ENCODE measurements at places on chromosomes 6 and 20.

DNA sequence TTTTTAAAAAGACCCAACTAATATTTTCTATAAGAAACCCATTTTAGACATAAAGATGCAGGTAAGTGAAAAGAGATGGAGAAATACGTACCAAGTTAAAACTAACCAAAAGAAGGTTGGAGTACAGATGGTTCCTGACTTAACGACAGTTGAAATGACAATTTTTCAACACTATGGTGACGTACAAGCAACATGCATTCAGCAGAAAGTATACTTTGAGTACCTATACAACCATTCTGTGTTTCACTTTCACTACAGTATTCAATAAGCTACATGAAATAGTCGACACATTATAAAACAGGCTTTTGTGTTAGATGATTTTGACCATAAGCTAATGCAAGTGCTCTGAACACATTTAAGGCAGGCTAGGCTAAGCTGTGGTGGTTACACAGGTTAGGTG, 228.9 kb downstream of the RNGTT start:
- no peak for DNase-seq

GRCh38 chr20:47984437-47984836, 199.2 kb upstream of the SULF2 start:
- DNase-seq = no peak

DNA sequence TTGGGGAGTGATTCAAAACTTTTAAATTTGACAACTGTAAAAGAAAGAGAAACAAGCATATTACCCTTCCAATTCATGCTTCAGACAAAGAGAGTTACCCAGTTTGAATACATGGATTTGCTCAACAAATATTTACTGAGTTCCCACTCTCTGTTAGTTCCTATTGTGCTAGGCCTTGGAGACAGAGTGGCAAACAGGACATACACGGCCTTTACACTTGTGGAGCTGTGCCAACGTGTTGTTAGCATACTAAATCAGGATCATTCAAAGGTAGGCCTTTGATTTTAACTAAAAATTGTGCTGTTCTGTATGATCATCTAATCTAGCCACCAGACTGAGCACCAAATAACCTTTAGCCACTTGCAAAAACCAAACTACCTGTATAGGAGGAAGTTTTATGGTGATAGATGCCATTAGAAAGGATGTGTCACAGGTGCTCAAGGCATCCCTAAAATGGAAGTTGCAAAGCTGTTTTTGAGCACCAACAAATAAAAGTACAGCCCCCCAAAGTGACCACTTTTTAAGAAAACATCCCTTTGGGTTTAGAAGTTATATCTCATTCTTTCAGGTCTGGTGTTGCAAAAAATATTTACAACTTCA, 84.5 kb downstream of the CHD6 start:
- no peak for DNase-seq

- no peak for DNase-seq
Observed at GRCh38 chr6:29734046-29735018, 11.1 kb downstream of the HLA-F start.

DNA sequence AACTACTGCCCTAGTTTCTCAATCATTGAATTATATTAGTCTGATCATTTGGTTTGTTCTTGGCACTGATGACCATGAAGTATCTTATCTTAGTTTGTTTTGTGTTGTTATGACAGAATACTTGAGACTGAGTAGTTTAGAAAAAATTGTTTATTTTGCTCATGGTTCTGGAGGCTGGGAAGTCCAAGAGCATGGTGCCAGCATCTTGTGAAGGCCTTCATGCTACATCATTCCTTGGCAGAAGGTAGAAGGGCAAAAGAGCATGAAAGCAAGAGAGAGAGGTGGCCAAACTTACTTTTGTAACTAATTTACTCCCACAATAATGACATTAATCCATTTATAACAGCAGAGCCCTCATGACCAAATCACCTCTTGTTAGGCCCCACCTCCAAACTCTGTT, 40.1 kb upstream of the ANKEF1 start:
- no peak for DNase-seq

- DNase-seq = peak; percentile 56
Observed at GRCh38 chr6:13795041-13795750, 19.2 kb downstream of the MCUR1 start.

DNA sequence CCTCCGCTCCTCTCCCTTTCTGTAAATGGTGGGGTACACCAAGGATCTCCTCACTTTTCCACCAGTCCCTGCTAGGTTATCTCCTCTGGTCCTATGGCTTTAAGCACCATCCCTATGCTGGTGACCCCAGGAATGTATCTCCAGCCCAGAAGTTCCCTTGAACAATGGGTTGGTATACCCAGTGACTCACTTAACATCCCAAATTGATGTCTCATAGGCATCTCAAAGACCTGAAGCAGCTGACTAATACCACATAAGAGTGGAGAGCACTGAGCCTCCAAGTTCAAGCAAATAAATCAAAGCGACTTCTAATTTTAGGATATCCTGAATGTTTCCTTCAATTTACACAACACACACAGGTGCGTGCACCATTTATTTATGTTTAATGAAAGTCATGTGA, 48.3 kb downstream of the ADGRF1 start:
- no peak for DNase-seq

- DNase-seq = no peak
Observed at GRCh38 chr20:32244150-32244823, 33.2 kb upstream of the KIF3B start.

DNA sequence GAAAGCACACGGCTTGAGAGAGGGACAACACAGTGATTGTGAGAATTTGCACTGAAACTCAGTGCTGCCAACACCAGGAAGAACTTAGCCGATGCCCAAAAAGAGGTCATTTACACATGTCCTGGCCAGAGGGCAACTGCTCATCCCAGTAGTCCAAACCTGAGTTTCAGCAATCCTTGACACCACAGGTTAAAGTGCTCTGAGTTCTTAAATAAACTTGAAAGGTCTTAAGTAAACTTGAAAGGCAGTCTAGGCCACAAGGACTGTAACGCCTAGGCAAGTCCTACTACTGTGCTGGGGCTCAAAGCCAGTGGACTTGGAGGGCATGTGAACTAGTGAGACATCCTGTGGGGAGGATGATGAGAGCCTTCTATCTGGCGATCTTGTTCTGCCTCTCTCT, 14.1 kb downstream of the SNX14 start:
- DNase-seq = no peak

GRCh38 chr6:43947860-43948259, 177.8 kb downstream of the VEGFA start:
- no peak for DNase-seq

GRCh38 chr20:1810572-1810925, 84.7 kb upstream of the SIRPA start:
- DNase-seq = no peak

DNA sequence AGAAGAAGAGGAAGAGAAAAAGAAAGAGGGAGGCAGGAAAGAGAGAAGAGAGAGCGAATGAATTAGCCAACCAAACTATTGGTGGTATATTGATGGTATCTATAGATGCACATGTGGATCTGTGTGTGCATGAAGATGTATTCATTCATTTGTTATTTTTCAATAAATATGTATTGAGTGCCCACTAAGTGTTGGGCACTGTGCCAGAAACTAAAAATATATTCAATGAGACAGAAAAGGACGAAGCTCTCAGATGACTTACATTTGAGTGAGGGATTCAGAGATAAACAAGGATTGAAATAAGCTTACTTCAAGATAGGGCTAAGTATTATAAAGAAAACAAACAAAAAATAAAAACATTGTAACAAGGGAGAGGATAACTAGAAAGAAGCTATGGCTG, 154.9 kb downstream of the TSHZ2 start:
- no peak for DNase-seq

DNA sequence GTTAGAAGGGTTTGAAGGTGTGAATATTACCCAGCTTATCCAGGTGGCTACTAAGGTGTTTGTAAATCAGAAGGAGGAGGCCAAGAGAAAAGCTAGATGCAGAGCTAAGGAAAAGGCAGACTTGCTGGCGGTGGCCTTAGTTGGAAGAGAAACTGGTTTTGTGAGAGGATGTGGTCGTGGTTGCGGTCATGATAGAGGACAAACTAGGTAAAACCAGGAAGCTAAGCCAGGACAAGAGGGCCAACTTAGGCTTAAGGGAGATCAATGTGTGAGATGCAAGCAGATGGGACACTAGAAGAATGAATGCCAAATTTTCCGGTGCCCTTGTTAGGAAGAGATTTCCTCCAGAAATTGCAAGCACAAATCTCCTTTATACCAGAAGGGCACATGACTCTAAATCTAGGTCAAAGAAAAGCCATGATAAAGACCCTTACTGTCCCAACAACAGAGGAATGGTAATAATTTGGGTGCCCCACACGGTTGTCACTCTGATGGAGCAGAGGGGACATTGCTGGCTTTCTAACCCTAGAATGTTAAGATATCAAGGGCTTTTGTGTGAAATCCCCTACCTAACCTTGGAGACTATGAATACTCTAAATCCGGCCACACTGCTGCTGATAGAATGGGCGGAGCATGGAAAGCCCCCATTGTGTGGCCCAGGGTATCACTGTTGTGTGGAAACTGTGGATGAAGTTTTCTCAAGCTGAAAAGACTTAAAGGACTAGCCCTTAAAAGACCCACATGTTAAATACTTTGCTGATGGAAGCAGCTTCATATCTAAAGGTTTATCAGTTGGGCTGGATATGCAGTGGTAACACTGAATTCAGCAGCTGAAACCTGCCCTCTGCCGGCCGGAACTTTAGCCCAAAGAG, 7.8 kb downstream of the IL22RA2 start:
- DNase-seq = peak; percentile 51

DNA sequence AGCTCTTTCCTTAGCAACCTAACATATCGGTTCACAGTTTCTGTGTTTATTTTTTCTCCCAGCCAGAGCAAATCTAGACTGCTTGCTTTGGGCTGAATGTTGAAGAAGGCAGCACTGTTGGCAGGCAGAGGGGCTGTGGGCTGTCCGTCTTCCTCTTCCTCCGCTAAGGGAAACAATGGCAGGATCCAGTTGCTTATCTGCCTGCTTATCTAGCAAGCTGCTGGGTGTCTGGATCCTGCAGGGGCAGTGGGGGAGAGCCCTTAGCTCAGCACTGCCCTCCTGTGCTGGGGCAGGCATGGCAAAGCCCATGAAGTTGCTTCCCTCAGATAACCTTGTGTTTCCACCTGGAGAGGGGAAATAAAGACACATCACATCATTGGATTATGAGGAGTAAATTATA, 92.7 kb upstream of the CD93 start:
- no peak for DNase-seq

- DNase-seq = no peak
Observed at GRCh38 chr20:46967646-46968045, 73.0 kb downstream of the EYA2 start.

DNA sequence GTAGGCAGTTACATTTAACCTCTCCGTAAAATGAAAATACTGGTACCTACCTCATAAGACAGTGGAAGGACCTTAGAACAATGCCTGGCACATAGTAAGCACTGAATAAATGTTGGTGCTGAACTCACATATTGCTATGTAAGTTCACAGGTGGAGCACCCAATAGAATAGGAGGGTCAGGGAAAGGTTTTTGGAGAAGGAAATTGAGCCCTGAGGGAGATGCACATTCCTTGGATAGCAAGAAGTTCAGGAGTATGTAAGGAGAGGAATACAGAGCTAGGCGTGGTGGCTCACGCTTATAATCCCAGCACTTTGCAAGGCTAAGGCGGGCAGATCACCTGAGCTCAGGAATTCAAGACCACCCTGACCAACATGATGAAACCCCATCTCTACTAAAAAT, 7.0 kb downstream of the UBE2C start:
- DNase-seq = no peak

DNA sequence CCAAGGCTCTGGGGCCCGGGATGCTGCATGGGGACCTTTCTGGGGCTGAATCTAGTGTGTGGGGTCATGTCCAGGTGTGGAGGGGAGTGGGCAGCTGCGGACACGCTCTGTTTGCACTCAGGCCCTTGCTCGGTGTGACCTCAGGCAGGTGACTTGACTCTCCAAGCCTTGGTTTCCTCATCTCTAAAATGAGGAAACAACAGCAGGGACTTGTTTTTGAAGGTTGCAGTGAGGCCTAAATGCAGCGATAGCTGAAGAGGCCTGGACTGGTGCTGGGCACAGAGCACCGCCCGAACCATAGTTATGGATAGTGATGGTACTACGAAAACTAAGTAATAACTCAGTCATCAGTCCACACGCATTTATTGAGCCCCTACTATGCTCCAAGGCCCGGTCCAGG, 91.8 kb downstream of the NOL4L start:
- no peak for DNase-seq

DNA sequence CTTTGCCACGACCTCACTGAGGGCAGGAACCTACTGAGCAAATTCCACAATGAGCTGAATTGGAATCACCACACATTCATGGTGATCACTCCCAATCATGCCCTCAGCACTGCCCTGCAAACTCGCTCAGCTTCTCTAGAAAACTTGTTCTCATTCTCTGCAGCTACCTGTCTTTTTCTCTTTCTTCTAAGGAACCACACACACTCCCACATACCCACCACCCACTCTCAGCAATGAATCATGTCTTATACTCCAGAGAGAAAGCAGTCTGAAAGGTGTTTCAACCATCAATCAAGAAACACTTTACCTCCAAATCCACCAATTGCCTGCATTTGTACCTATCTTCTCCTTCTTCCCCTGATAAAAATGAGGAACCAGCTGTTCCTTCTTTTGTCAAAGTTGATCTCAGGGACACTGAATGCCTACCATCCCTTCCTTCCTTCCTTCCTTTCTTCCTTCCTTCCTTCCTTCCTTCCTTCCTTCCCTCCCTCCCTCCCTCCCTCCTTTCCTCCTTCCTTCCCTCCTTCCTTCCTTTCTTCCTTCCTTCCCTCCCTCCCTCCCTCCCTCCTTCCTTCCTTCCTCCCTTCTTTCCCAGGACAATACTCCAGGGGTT, 84.6 kb upstream of the SGK1 start:
- DNase-seq = no peak

GRCh38 chr20:44199877-44200276, 10.7 kb downstream of the OSER1 start:
- no peak for DNase-seq

Measured in T-cell (primary cell).